ENCODE measurements at places on chromosomes 16 and 17.

DNA sequence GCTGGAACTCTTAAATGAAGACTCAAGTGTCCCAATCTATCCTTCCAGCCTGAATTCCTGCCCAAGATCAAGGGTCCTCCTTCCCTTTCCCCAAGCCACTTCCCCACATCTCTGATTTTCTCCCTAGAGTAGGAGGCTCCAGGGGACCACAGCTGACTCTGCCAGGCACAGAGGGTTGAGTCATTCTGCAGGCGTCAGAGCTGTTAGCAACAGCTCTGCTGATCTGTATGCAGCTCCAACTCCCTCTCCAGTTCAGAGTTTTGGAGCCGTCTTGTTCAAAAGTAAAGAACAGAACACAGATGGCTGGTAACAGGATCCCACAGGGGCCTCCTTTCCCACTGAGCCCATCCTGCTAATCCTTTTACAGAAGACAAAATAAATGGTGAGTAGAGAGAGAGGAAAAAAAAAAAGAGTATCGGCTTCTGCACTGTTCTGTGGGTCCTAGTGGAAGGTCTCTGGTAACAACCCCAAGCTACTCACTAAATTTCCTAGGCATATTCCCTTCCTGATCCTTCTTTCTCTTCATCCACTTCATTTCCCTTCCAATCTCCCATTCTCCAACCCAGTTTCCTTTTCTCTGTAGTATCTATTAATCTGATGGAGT is 13.4 kb upstream of the TAOK1 start:
- DNase-seq: no peak

- no peak for DNase-seq
Measured at GRCh38 chr16:81586977-81587625, 142.5 kb downstream of the CMIP start.

- DNase-seq: peak; percentile 17
Measured at GRCh38 chr16:89084411-89084810, 9.2 kb upstream of the ACSF3 start.

GRCh38 chr16:102060-102855 is 24.2 kb downstream of the MPG start:
- DNase-seq: no peak

- no peak for DNase-seq
Measured at GRCh38 chr16:28546626-28547025, 7.1 kb upstream of the SGF29 start.

- no peak for DNase-seq
Measured at GRCh38 chr17:82881900-82882714, 42.3 kb upstream of the ZNF750 start.

DNA sequence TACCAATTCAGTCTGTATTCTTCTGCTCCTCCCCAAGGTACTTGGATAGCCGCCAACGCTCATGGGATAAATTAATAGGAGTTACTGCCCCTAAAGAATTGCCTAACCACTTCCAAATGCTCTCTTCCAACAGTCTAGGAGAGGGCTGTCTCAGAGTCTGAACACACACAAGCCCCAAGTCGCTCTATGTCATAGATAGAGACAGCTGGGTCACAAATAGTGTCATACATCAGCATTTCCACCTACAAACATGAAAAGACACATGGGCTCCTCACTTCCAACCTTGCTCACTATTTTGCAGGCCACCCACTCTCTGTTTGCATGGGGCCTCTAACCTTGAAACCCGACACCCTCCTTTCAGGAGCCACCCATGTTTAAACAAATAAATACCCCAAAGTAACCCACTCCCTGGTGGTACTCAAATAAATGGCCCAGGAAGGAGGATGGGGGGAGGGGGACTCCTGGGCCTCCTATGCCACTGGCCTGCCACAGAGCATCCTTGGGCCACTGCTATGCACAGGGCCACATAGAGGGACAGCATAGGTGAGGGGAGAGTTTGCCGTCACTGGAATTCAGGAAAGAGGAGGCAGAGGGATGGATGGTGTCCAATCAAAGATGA is 265.9 kb downstream of the SOX9 start:
- DNase-seq: no peak

- DNase-seq: no peak
Measured at GRCh38 chr17:56158915-56159825, 5.9 kb downstream of the ANKFN1 start.

- DNase-seq: no peak
Measured at GRCh38 chr17:1083451-1084187, 86.7 kb downstream of the TIMM22 start.

GRCh38 chr17:57284984-57285646 is 28.8 kb downstream of the MSI2 start:
- peak; percentile 78 for DNase-seq

GRCh38 chr17:50909765-50910605 is 43.8 kb upstream of the TOB1 start:
- peak; percentile 70 for DNase-seq

DNA sequence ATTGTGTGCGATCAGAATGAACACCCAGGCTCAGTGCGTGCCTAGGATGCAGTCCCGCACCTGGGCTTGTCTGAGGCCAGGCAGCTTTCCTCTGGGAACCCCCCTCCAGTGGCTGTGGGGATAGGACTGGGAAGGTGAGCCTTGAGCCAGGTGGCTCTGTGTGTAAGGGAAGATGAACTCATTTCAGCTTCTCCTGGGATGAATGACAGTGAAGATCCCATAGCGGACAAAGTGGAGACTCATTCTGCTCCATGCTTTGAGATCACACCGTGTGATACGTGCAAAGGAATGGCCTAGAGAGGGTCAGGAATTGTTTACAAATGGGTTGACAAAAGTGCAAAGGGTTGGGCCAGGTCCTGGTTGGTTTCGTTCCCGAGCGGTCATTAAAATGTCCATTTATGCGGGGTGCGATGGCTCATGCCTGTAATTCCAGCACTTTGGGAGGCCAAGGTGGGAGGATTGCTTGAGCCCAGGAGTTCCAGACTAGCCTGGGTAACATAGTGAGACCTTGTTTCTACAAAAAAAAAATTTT is 15.8 kb downstream of the GPRC5C start:
- DNase-seq: no peak

DNA sequence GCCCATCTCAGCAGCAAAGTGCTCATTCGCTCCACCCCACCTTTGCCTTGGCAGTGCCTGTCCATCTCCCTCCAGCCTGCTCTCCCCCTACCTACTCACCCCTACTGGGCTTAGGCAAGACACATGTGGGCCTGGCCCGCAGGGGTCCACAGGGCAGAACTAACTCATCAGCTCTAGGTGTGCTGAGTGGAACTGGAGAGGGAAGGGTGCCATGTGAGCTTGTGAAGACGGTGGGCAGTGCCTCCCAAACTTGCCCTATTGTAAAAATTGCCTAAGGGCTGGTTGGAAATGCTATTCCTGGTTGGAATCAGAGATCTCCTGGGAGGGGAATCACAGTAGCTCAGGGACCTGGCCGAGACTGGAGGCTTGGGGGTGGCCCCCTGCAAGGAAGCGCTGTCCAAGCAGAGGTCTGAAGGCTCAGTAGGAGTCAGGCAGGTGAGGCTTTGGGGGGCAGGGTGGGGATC is 29.1 kb upstream of the TNS4 start:
- DNase-seq: no peak

GRCh38 chr16:65453646-65454045 is 331.8 kb upstream of the CDH11 start:
- DNase-seq: no peak

DNA sequence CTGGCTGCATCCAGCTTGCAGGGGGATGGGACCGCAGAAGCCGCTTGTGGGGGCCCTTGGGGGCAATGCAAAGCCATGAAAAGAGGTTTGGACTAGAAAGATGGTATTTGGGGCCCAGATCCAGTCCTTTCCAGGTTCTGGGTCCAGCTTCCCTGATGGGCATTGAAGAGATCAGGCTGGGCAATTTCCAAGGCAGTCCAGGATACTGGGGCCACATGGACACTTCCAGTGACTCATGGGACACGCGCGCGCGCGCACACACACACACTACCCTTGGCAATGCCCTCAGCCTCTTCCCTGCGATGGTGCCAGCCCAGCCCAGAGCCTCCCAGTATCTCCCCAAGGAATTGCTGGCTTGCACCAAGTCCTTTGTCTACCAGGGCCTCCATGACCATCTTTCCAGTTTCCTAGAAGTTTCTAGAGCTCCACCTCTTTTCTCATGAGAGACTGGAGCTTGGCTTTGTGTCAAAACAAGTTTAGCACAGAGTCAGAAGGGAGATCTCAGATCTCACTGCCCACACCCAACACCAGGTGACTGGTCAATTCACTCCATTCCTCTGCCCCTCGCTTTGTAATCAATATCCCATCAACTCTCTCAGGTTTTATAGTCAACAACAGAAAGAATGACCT is 44.3 kb downstream of the WNT3 start:
- DNase-seq: no peak

GRCh38 chr16:85383836-85384832 is 229.0 kb upstream of the GSE1 start:
- no peak for DNase-seq

DNA sequence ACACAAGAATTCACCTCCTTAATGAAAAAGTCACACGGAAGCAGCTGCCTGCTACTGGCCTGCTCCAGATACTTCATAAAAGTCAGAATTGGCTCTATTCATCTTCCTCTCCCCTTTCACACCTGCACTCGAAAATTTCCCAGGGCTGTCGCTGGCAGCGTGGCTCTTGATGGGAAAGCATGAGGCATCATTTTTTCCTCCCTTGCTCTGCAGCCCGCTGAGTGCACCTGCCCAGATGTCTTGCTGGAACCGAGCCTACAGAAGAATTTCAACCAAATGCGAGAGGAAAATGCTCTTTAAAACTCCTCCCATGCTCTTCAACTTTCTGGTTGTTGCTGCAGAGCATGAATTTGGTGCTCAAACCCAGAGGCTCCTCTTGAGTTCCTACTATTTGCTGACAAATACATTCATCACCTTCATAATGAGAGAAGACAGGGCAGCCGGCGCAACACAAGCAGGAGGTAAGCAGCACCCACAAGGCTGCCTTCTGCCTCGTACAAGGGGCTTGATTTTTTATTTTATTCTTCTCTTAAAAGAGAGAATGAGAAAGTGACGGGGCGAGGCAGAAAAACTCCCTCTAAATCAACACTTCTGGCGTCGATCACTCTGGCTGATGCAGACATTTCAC is 146.8 kb downstream of the ZFHX3 start:
- DNase-seq: no peak

DNA sequence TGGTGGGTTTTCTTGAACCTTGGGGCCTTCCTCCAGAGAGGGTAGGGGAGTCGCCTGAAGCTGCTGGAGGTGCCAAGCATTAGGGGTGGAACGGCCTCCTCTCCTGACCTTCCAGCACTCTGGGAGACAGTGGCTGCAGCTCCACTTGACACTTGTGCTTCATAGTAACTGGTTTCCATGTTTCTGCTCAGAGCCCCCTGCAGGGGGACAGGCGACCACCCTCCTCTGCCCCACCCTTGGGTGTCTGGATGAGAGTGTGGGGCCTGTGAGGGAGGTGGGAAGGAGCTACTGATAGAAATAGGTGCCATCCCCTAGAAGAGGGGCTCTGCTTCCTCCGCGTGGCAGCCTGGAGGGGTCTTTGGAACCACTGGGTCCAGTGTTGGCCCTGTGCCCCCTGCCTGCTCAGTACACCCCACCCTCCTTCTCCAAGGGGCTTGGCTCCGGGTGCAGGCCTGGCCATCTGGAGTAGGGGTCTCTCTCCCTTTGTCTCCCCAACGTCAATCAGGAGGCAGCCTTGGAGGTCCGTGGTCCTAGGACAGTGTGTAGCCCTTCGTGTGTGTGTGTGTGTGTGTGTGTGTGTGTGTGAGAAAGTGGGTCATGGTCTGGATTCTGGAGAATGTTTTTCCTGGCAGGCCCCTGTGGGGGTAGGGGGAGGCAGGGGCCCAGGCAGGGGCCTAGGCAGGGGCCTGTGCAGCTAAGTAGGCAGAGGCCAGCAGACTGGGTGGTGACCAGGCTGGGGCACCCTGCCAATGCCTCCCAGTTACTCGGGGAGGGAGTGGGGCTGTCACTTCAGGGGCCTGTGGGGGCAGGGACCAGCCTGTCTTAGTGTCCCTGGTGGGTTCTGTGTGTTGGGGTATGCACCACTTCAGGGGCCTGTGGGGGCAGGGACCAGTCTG is 4.9 kb downstream of the LASP1 start:
- peak; percentile 55 for DNase-seq

- no peak for DNase-seq
Measured at GRCh38 chr17:68737761-68738443, 136.7 kb upstream of the FAM20A start.

DNA sequence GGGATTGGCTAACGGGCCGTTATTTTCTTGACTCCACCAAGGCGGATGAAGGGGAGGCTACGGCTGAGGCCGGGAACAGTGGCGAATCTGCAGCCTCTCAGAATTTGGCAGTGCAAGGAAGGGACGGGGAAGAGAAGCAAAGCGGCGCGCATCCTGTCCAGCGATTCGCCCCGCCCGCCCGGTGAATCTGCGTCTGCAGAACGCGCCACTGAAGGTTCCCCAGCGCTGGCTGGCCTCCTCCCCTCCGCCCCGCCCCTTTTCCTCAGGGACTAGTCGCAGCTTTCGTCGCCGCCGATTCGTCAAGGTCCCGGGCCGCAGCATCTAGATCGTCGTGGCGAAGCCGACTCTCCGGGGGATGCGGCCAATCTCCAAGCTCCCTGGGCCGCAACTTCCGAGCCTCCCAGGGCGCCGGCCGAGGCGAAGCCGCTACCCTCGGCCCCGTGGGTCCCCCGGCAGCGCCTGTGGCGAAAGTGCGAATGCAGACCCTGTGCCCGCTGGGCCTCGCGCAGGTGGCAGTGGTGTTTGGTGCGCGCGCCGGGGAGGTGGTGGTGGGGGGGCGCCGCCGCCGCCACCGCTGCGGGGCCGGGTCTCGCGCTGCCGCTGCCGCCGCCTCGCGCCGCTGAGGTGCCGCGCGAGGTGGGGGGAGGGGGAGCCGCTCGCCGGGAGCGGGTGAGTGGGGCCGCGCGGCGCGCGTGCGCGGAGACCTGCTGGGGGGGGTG is at the start of gene SETD1A:
Gene SETD1A (plus strand): TSS at position 299 of the 719 bp plus-strand sequence. CDS start 978 bp downstream, outside the sequence.
- peak; percentile 99 for DNase-seq

DNA sequence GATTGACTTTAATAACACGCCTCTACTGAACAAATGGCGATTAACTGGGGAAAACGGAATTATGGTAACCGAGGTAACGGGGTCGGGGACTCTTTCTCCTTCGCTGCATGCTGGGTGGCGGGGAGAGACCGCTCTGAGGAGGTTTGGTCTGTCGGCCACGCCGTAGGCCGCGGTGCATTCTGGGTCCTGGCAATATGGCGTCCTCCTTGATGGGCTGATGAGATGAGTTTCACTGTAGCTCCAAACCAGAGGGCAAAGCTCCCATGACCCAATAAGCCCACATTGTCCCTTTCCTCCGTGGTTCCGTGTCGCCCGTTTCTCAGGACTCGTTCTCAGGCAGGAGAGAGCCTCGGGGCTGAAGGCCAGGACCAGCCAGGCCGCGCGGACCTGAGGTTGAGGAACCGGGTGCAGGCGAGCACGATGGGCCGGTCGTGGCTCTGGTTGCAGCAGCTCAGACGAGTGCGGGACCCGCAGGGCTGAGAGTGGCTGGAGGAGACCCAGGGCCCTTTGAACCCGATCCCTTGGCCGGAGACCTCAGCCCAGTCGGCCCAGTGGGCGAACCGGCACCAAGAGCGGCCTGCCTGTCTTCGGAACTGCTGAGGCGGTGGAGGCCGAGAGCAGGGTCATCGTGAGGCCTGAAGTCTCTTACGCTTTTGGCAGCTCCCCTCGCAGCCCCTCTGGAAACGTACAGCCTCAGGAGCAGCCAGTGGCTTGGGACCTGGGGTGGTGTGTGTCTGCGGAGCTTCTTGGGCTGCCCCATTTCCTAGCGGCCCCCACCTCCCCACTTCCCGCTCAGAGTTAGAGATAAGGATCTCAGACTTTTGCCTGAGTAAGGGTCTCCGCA is at the start of gene RPTOR:
Gene RPTOR (plus strand): TSS at position 184 of the 844 bp plus-strand sequence. CDS start 792 bp downstream, outside the sequence.
- DNase-seq: peak; percentile 96

GRCh38 chr16:71792176-71792575 is 16.5 kb downstream of the AP1G1 start:
- no peak for DNase-seq

GRCh38 chr16:83110269-83110668 is 483.5 kb downstream of the CDH13 start:
- DNase-seq: no peak
